Activated CD4-positive, alpha-beta T cell treated with anti-CD3 and anti-CD28 coated beads for 1 hour (primary cell): ENCODE measurements at places on chromosomes 3 and 15.

DNA sequence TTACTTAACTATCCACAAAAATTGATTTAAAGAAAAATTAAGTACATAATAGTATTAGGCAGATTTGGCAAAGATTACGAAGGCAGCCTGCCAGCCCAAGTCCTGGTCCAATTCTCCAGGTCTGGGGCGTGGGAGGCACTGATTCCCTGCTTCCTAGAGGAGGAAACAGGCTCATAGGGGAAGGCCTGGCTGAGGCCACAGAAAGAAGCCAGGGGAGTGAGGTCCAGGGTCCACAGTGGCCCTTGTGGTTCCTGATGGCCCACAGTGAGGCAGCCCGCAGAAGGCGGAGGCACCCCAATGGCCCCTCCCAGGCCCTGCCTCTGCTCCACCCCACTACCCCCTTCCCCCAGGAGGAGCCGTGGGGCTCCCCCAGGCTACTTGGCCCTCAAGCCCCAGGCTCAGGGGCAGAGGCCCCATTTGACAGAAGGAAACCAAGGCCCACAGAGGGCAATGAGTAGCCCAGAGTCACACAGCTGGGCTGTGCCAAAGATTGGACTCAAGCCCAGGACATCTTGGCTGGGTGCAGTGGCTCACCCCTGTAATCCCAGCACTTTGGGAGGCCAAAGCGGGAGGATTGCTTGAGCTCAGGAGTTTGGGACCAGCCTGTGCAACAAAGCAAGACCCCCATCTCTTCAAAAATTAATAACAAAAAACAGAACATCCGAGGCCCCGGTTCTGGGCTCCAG lies 21.0 kb downstream of the H1-8 start:
- DNase-seq, result no peak

DNA sequence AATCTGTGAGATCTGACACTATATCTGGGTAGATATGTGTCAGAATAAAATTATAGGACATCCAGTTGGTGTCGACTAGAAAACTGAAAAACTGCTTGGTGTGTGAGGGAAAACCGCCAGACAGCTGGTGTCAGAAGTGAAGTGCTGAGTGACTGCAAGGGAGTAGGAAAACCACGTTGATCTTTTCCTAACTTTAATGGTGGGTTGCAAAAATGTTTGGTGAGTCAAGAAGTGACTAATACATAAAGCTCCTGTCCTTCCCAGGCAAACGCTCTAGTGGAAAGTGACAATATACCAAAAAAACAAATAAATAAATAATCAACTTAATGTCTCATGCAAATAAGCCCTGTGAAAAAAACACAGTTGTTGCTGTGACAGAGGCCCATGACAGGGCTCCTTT lies 7.3 kb upstream of the CD96 start:
- no peak for DNase-seq

DNA sequence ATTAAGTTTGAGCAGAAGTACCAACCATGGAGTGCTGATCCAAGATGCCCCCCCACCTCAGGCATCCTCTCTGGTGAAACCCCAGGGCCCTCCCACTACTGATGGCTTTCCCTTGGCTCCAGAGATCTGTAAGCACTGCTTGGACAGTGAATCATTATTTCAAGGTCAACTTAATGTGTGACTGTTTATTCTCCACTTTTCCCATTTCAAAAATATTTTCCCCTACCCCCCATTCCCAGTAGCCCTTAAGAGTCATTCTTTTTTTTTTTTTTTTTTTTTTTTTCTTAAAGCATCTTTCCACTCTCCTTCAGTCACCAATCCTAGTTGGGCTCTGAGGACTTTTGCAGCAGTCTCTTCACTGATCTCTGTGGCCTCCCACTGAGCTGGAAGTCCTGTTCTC lies 82.6 kb downstream of the PCCB start:
- DNase-seq, result no peak

- no peak for DNase-seq
Observed at GRCh38 chr15:94174399-94174802, 57.0 kb upstream of the MCTP2 start.

DNA sequence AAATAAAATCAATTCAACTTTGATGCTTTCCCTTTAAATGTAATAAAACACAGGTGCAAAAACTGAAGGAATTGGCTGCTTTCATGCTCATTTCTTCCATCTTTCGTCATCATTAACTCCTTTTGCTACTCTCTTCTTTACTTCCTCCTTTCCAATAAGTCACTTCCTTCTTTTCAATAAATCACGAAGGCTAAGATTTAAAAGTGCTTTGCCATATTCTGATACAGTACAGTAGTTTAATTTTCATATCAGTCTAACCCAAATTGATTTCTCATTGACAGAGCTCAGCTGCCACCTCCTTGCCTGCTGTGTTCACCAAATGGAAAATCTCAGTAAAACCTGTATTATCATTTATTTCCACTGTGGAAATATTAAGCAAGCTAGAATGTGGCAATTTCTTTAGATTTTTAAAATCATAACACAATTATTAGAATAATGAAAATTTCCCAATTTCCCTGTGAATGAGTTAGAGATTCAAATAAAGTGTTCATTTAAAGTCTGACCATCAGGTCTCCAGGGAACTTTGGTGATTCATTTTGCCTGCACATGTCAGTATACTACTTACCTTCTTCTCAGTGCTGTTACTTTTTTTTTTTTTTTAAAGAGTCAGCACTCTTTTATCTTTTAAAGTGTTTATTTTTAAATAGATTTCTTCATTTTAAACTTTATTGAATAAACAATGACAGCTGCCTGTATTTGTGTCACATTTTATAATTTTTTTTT lies 41.6 kb downstream of the NANOGP8 start:
- DNase-seq, result no peak

- no peak for DNase-seq
Observed at GRCh38 chr3:185207481-185207880, 46.4 kb downstream of the EHHADH start.

DNA sequence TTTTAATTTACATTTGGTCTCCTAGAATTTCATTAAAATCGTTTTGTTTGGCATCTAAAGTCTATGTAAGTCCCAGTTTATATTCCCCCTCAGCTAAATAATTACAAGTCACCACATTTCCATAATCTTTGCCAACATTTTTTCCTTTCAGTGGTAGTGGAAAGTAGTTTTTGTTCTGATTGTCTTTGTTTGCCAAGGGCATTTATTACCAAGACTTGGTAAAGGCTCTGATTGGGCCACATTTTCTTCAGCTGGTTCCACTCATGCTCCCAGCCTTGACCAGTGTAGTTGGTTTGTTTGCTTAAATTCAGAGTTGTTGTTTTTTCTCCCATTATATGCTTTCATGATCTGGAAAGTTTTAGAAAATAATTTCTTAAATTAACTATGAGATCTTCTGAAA lies 153.4 kb upstream of the MME start:
- DNase-seq, result no peak

- DNase-seq, result no peak
Observed at GRCh38 chr3:177194299-177194698, 3.0 kb downstream of the TBL1XR1 start.

DNA sequence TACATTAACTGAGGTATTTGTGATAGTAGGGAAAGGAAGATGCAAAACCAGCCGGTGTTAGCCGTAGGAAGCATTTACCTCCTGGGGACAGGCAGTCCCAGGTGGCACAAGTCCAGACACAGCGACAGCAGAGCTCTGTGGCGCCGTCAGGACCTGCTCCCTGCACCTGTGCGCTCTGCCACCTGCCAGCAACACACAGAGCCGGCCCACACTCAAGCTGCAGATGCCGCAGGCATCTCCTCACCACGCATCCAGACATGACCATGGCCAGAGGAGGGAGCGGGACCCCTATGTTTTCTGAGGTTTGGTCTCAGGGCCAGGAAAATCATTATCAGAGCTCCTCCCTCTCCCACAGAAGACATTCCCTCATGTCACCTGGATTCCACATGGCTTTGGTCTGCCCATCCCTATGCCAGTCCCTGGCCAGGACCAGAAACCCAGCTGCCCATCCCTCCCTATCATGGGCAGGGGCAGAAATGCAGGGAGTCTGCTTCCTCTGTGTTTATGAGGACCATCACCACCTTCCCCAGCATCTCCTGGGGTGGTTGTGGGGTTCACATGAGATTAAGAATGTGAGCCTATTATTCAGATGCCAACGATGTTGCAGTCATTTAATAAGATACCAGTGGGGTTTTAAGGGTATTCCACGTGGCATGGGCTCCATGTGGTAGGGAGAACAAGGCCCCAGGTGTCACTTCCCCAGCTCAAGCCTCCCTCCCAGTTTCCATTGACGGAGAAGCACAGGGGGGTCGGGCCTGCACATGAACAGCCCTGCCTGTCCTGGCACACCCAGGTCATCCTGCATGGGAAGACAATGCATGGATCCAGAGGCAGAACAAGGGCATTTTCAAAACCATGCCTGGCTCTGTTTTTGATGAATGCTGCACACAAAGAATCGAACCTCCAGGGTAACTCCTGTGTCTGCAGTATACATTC lies 251.1 kb downstream of the OCA2 start:
- no peak for DNase-seq

- DNase-seq, result no peak
Observed at GRCh38 chr3:78338405-78338804, 1298.5 kb downstream of the ROBO2 start.

DNA sequence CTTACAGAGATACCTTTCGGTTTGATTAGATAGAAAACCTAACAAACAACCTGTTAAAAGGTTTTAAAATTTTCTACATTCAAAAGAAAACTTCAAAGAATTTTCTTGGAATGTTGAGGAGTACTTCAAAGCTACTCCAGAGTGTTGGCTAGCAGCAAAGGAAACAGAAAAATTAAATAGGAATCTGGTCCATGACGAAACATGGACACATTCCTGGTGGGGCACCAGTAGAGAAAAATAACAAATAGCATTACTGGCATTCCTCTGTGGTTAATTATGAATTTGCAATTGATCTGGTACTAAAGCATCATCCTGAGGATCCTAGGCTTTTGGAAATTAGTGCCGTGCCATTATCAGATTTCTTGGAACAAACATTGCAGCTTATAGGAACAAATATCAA lies 59.5 kb upstream of the DPPA4 start:
- DNase-seq, result no peak

DNA sequence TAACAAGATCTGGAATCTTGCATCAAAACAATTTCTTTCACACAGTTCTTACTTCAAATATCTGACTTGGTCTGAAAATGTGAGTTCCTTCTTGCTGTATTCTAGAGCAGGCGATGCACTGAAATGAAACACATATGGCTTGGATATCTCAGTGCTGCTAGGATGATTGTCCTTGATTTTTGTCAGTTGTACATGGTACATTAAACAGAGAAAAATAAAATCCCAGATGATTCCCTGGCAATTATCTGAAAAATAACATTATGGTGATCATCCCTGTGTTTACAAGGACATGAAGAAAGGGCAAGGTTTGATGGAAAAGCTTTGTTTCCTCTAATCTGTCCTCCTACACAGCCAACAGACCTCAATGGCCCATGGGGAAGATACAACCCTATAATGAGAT lies 10.6 kb downstream of the LMCD1 start:
- DNase-seq, result no peak

DNA sequence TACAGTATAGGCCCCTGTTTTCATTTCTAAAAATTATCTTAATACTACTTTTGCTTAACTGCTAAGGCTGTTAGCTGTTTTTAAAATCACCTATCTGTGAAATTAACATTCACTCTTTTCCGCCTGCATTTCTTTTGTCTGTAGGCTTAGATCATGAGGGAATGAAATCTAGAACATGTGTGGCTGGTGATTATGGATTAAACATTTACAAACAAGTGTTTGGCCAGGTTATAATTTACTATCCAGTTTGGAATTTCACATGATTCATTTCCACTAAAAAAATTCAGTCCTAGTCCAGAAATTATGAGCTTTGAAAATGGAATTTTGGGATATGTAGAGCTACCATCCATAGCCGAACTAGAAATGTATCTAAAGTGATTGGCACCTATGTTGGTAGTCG lies 39.1 kb downstream of the GOLM2 start:
- DNase-seq, result no peak

GRCh38 chr3:179731544-179731943 lies 78.7 kb downstream of the USP13 start:
- DNase-seq, result no peak

- DNase-seq, result no peak
Observed at GRCh38 chr3:178421069-178421468, 115.2 kb upstream of the KCNMB2 start.

DNA sequence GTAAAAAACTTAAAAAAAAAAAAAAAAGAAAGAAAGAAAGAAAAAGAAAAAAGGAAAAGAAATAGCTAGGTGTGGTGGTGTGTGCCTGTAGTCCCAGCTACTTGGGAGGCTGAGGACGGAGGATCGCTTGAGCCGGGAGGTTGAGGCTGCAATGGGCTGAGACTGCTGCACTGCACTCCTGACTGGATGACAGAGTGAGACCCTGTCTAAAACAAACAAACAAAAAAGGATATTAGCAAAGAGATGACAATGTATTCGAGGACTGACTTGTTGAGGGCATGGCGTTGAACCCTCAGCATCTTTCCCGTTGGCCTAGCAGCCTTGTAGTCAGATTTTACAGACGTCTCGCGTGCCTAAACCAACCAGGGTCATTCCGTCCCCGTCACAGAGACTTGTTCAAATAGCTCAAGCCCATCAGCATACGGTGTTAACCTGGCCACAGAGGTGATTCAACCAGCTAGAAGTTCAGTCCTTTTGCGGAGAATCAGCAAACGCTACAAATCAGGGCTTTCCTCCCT lies 528 bp upstream of the NIT2 start:
- no peak for DNase-seq

GRCh38 chr15:92277776-92278175 lies 115.9 kb upstream of the ST8SIA2 start:
- DNase-seq, result no peak

GRCh38 chr3:171526146-171526545 lies 65.9 kb upstream of the TNIK start:
- no peak for DNase-seq

GRCh38 chr3:177647341-177647740 lies 450.1 kb upstream of the TBL1XR1 start:
- no peak for DNase-seq

GRCh38 chr3:66401675-66402491 lies 98.9 kb downstream of the LRIG1 start:
- DNase-seq, result no peak

DNA sequence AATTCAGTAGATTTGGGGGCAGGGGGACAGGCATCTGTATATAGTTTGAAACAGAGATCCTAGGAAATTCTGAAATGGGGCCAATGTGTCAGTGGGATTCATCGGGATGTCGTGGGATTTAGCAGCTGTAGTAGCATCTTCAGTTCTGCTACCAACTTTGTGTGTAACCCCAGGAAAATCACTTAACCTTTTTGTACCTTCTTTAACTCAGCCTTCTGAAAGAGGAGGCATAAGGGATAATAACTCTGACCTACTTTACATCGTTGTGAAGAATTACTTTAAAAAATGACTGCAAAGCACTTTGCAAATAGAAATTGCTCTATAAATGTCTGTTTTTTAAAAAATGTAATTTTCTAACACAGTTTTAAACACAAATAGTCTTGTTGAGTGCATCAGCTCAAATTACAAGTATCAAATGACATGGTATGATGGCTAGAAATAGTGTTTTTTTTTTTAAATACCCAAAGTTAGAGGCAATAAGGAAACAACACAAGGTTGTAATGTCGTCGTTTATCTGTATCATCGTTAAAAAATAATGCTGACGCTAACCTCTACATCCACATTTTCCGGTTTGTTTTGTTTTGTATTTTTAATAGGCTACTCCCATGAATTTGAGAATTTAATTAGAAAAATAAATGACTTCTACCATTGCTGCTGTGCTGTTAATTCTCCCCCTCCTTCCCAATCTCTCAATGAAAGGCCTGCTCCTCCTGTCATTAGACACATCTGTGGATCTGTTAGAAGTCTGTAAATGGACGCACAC lies 338.5 kb downstream of the PTPRG start:
- no peak for DNase-seq

- no peak for DNase-seq
Observed at GRCh38 chr3:183551930-183552329, 3.6 kb downstream of the KLHL6 start.

- no peak for DNase-seq
Observed at GRCh38 chr3:67215690-67216089, 217.6 kb downstream of the KBTBD8 start.
